Activated effector memory CD4-positive, alpha-beta T cell treated with Interleukin-2 at 50 U/mL for 16 hours (primary cell): ENCODE measurements at places on chromosomes 1 and 21.
A peak's percentile ranks its signal among the peaks of the same experiment; 100 is the strongest.

GRCh38 chr1:48676822-48677221, 99.9 kb downstream of the BEND5 start:
- DNase-seq: no peak

DNA sequence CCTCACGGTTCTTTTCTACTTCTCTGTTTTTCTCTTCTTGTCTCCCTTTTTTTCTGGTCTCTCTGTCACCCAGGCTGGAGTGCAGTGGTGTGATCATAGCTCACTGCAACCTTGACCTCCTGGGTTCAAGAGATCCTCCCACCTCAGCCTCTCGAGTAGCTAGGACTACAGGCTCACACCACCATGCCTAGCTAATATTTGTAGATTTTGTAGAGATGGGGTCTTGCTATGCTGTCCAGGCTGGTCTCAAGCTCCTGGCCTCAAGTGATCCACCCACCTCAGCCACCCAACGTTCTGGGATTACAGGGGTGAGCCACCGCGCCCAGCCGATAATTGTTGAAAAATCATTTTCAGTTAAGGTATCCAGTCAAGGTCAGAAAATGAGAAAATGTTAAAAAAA, 25.9 kb upstream of the LGALS8 start:
- DNase-seq: no peak

DNA sequence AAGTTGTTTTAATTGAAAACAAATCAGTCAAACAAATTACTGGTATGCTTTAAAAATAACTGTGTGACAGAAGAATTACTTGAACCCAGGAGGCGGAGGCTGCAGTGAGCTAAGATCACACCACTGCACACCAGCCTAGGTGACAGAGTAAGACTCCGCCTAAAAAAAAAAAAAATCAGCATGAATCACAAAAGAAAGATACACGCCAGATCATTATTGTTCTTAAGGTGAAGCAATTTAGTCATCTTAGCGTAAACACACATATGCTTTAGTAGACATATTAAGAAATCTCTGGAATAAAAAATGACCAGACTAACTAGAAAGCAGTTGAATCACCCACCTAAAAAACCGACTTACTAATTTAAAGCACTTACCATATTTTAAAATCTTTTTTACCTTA, 20.2 kb downstream of the RERE start:
- DNase-seq: no peak

- no peak for DNase-seq
Observed at GRCh38 chr1:50971748-50972305, 1.8 kb downstream of the CDKN2C start.

DNA sequence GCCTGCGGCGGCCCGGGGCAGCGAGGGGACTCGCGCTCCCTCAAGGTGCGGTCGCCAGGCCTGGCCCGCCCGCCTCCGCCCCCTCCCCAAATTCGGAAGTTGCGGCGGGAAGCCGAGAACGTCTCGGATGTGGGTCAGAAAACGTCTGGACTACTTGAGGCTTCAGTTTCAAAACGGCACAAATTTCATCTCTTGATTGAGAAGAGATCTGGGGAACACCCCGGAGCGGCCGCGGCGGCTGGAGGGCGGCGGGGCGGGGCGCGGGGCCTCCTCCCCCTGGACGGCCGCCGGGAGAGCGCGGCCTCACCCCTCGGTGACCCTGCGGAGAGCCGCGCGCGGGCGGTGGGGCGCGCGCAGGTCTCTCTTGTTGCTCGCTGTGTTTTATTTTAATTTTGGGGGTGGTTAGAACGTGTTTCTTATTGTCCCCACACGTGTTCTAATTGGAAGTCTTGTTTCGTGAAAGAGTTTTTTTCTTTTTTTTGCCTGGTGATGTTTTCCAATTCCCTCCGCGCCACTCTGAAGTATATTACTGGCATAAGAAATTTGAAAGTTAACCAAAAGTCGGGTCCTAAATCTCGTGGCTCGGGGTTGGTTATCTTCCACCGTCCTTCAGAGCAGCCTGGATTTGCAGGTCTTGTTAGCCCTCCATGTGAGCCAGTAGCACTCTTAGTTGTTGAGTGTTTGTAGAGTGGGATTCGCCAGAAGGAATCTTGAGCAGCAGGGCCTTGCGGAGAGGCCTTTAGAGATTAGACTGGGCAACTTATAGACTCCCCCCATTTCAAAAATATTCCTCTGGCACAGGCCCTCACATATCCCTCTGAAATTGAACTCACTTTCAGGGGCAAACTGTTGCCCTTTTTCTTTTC, 749 bp downstream of the PCBP3 start:
- DNase-seq: no peak

DNA sequence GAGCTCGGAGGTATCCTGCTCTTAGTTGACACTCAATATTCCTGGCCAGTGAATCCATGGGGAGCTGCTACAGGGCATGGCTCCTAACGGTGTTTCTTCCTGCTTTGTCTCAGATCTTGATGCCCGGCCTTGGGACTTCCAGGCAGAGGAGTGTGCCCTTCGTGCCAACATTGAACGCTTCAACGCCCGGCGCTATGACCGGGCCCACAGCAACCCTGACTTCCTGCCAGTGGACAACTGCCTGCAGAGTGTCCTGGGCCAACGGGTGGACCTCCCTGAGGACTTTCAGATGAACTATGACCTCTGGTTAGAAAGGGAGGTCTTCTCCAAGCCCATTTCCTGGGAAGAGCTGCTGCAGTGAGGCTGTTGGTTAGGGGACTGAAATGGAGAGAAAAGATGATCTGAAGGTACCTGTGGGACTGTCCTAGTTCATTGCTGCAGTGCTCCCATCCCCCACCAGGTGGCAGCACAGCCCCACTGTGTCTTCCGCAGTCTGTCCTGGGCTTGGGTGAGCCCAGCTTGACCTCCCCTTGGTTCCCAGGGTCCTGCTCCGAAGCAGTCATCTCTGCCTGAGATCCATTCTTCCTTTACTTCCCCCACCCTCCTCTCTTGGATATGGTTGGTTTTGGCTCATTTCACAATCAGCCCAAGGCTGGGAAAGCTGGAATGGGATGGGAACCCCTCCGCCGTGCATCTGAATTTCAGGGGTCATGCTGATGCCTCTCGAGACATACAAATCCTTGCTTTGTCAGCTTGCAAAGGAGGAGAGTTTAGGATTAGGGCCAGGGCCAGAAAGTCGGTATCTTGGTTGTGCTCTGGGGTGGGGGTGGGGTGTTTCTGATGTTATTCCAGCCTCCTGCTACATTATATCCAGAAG, 16.7 kb downstream of the ALX3 start:
- peak; percentile 48 for DNase-seq

- no peak for DNase-seq
Observed at GRCh38 chr1:245510144-245510543, 355.4 kb downstream of the KIF26B start.
